ENCODE measurements at places on chromosomes 2 and 18.

GRCh38 chr2:224395620-224396390, 6.1 kb downstream of the FAM124B start:
- no peak for DNase-seq

DNA sequence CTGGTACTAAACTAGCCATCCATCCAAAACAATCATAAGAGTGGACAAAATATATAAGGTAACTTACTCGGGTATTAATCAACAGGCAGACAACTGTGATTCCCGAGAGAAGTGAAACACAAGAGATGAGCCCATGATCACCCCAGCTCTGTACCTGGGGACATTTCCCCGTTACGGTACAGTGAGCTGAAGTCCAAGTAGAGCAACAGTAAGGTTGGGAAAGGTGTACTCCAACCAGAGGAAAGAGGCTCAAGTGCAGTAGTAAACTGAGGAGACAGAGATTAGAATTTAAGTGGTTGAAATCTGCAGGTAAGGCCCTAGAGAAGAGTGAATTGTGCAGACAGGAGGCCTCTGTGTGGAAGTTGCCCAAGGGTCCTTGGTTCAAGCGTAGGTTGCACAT, 30.5 kb upstream of the CHAC2 start:
- no peak for DNase-seq

DNA sequence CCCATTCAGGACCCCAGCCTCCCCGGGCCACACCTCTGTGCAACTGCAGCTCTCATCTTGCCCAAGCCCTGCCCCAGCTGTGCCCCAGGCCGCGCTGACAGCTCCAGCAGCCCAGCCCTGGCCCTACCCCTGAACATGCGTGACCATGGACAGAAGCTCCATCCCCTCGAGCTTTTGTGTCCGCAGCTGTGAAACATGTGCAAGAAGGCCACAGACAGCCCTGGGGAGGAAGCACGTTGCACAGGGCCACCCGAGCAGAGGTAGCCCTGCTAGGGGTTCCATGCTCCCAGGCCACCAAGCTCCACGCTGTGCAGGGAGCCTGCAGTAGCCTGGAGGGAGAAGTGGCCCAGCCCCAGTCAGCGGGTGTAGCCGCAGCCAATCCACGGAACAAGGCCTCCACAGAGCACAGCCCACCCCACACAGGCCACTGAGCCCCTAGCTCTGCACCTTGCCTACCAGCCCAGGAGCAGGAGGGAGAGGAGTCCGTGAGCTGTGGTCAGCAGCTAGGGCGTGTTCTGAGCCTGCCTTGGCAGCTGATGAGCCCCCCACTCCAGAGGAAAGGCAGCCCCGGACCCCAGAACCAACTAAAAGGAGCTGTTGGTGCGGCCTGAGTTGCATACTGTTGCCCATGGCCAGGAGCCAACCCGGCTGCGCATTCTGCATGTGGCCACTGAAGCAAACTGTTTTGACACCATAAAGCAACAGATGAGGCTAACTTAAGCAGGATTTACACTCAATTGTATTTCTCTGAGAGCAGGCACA, 184.0 kb downstream of the SEPTIN10 start:
- no peak for DNase-seq

DNA sequence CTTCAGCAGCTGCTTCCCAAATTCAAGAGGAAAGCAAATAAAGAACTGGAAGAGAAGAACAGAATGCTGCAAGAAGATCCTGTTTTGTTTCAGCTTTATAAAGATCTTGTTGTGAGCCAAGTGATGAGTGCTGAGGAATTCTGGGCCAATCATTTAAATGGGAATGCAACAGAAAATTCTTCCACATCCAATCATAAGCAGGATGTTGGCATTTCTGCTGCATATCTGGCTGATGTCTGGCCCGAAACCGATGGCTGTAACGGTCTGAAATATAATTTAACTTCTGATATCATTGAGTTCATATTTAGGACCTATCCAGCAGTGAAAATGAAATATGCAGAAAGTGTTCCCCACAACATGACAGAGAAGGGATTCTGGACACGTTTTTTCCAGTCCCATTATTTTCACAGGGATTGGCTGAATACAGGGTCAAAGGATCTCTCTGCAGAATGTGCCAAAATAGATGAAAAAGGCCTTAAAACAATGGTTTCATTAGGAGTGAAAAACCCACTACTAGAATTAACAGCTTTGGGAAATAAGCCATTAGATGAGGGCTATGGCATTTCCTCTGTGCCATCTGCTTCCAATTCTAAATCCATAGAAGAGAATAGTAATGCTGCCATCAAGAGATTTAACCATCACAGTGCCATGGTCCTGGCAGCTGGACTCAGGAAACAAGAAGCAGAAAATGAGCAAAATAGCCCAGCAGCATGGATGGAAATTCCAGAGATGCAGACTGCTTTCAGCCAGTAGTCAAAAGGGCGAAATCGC, 175.6 kb downstream of the MC4R start:
- no peak for DNase-seq

GRCh38 chr2:154699575-154699930, 1.1 kb downstream of the KCNJ3 start:
- no peak for DNase-seq

Data from stimulated activated CD4-positive, alpha-beta T cell treated with anti-CD3 and anti-CD28 coated beads, Interleukin-1b, Interleukin-23, amount 100 ng/mL, for 4 hours (primary cell).